ENCODE measurements at places on chromosomes 4 and X. TPM values are rescaled to one million over a fixed set of nuclear protein-coding genes. Genes with fewer than 3 reads are reported as not detected.
A peak's percentile ranks its signal among the peaks of the same experiment; 100 is the strongest.

- no peaks in the 10 kb centered on the region for H3K4me1 ChIP-seq
- H3K4me3 ChIP-seq, result no peak overlapping the region
- no peaks in the 10 kb centered on the region for H3K36me3 ChIP-seq
- H3K27me3 ChIP-seq, result no peaks in the 10 kb centered on the region
- DNase-seq, result no peak
These were observed 7.8 kb upstream of the XK start for GRCh38 chrX:37677765-37678164.

The NFKB1 gene
- total RNA-seq, result 142 TPM

DNA sequence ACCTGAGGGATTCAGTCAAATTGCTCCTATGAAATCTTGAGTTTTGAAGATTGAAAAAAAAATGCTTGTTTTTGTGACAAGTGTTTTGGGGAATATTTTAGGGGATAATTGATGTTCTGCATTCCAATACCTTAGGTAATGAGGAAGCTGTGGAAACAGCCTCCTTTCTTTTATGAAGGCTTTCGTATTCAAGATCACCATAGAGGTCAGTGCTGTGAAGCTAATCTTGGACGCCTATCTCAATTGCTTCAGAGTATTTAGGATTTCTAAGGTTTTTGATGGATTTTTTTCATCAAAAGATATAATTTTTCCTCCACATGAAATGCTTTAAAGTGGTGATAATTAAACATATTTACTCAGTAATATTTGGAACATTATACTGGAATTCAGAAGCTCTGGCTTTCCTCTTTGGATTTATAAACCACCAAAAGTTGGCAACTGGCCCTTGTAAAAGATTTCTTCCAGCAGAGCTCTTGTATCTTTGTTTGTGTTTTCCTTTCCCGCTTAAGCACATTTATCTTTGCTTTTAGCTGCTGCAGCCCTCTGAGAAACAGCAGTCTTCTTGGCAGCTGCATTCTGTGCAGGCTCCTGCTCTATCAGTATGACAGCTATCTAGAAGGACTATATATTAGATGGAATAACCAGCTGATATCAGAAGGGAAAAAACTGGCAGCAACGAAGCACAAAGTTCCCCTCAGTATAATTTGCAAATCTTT lies 63.7 kb downstream of the HMGB2 start:
- peaks cover 8% of the 10 kb centered on the region for H3K36me3 ChIP-seq
- H3K4me1 ChIP-seq, result peaks cover 3% of the 10 kb centered on the region
- no peak overlapping the region for H3K27ac ChIP-seq
- no peak for DNase-seq
- no peak overlapping the region for H3K4me3 ChIP-seq

The CXCL11 gene
- not detected for total RNA-seq

The IQCM gene
- not detected for total RNA-seq

The TMEM150C gene
- total RNA-seq, result not detected

- no peak for DNase-seq
- H3K27ac ChIP-seq, result no peak overlapping the region
- no peak overlapping the region for H3K4me3 ChIP-seq
- H3K27me3 ChIP-seq, result peaks cover 7% of the 10 kb centered on the region
- no peaks in the 10 kb centered on the region for H3K4me1 ChIP-seq
These were observed 17.6 kb upstream of the HS3ST1 start for GRCh38 chr4:11446155-11446811.

The MND1 gene
- total RNA-seq, result 27.6 TPM

The XK gene
- 0.04 TPM for total RNA-seq

- DNase-seq, result no peak
- H3K27me3 ChIP-seq, result no peaks in the 10 kb centered on the region
- no peak overlapping the region for H3K27ac ChIP-seq
These were observed 42.3 kb downstream of the ANAPC10 start for GRCh38 chr4:145055533-145056257.

GRCh38 chr4:109444182-109444844 lies 10.7 kb downstream of the SEC24B start:
- H3K36me3 ChIP-seq, result peaks cover 31% of the 10 kb centered on the region
- no peak overlapping the region for H3K4me3 ChIP-seq
- H3K27me3 ChIP-seq, result no peaks in the 10 kb centered on the region
- no peak overlapping the region for H3K27ac ChIP-seq
- peaks cover 36% of the 10 kb centered on the region for H3K4me1 ChIP-seq

The SOX3 gene
- total RNA-seq, result not detected

GRCh38 chr4:110196206-110196870 lies 2.1 kb downstream of the ELOVL6 start:
- peak overlapping the region; percentile 99 for H3K4me3 ChIP-seq
- DNase-seq, result peak; percentile 48
- H3K27me3 ChIP-seq, result no peaks in the 10 kb centered on the region
- H3K4me1 ChIP-seq, result peaks cover 40% of the 10 kb centered on the region
- peak overlapping the region; percentile 99 for H3K27ac ChIP-seq
- peaks cover 4% of the 10 kb centered on the region for H3K36me3 ChIP-seq

GRCh38 chrX:9611436-9612145 lies 146.7 kb downstream of the TBL1X start:
- no peak overlapping the region for H3K4me3 ChIP-seq
- no peak overlapping the region for H3K27ac ChIP-seq
- no peak for DNase-seq
- no peaks in the 10 kb centered on the region for H3K4me1 ChIP-seq

The GLOD5 gene
- total RNA-seq, result not detected

DNA sequence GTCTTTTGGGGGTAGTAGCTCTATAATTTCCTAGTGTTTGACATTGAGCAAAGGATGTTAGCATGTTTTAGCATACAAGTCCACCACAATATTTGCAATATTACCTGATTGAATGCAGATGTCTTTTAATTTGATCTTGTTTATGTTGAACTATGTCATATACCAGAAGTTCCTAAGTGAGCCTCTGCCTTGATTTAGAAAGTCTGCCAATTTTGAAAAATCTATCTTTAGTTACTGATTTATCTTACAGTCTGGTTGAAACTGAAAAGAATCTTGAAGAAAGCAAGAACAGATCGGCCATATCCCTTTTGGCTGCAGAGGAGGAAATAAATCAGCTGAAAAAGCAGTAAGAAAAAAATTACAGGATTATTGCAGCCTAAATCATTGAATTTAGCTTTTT lies 18.5 kb downstream of the SPATA18 start:
- no peaks in the 10 kb centered on the region for H3K4me1 ChIP-seq
- H3K36me3 ChIP-seq, result no peaks in the 10 kb centered on the region
- no peak overlapping the region for H3K4me3 ChIP-seq
- peaks cover 13% of the 10 kb centered on the region for H3K27me3 ChIP-seq
- no peak overlapping the region for H3K27ac ChIP-seq

DNA sequence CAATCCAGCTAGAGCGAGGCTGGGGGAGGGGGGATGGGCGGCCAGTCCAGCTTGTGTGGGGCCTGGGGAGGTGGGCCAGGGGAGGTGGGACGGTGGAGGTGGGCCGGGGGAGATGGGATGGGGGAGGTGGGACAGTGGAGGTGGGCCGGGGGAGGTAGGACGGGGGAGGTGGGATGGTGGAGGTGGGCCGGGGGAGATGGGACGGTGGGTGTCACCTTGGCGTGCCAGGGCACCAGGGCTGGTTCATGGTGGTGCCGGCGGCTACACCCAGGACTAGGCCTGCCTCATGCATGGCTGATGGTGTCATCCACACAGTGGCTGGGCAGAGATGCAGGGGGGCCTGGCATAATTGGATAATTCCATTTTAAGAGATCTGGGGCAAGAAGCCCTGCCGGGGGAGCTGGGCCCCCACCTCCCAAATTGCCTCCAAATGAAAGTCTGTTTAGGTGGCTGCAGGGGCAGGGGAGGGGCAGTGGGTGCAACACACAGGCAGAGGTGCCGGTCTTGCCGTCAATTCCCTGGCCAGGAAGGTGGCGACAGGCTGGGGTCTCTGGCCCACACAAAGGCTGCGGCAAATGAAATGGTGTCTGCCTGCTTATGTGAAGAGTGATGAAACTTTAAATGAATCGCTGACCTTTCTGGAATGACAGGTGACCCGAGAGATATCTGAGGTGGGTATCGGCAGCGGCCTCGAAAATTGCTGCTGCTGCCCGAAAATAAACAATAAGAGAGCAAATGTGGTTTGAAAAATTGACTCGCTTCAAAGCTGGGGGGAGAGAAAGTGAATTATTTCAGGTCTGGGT lies 82.1 kb downstream of the FAM53A start:
- no peaks in the 10 kb centered on the region for H3K27me3 ChIP-seq
- DNase-seq, result no peak
- no peak overlapping the region for H3K4me3 ChIP-seq
- peaks cover 19% of the 10 kb centered on the region for H3K4me1 ChIP-seq
- no peaks in the 10 kb centered on the region for H3K36me3 ChIP-seq
- peak overlapping the region; percentile 66 for H3K27ac ChIP-seq

DNA sequence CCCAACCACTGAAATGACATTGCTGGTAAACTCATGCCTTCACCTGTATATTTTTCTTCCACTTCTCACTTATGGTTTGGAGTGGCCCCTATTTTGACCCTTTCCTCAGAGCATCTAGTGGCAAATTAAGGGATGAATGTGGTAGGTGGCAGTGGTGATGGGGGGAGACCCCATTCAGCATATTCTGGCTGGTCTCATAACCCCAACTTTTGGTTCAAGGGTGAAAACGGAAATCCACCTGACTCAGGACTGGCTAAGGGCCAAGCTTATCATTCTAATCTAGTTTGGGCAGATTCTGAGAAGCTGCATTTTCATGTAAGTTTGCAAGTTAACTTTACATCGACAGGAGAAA lies 47.0 kb upstream of the NSUN7 start:
- H3K27me3 ChIP-seq, result peaks cover 1% of the 10 kb centered on the region
- peaks cover 26% of the 10 kb centered on the region for H3K4me1 ChIP-seq
- H3K27ac ChIP-seq, result peak overlapping the region; percentile 60
- H3K4me3 ChIP-seq, result no peak overlapping the region
- no peaks in the 10 kb centered on the region for H3K36me3 ChIP-seq
- no peak for DNase-seq
